ENCODE measurements at places on chromosomes 11 and 22. TPM values are rescaled to one million over a fixed set of nuclear protein-coding genes. Genes with fewer than 3 reads are reported as not detected.

The CSRP3 gene
- total RNA-seq, result not detected

DNA sequence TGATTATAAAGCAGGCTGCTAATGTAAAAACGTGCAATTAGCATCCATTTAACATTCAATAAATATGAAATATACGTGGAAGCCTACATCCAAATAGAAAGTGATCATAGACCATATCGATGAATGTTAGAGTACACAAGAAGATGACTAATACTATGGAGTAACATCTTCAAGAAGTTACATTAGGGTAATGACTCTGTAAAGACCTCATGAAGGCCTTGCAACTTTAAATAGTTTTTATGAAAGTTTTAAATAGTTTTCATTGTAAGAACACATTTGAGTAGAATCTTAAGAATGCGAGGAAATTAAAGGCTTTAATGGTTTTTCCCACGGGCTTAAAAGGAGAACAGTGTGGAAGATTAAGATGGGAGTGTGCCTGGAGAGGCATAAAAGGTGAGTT is 1.4 kb downstream of the TRIM34 start:
- H3K36me3 ChIP-seq, result no peaks in the 10 kb centered on the region
- no peak for DNase-seq
- H3K27ac ChIP-seq, result no peak overlapping the region
- H3K4me1 ChIP-seq, result peaks cover 10% of the 10 kb centered on the region

The VPREB1 gene
- total RNA-seq, result not detected

DNA sequence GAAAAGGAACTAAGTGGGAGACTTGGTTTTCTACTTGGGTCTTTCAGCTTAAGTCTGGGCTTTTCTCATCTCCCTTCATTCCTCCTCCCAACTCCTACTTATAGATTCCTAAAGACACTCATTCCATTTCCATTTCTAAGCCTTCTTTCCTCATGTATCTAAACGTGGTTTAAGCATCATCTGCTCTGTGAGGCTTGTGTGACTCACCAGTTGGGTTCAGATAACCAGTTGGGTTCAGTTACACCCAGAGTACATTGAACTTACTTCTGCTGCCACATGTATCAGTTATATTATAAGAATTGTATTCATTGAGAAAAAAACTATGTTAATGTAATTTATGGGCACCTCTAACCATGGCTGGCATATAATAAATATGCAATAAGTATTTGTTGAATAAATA is 831.2 kb upstream of the CCDC90B start:
- H3K27me3 ChIP-seq, result no peaks in the 10 kb centered on the region
- H3K36me3 ChIP-seq, result no peaks in the 10 kb centered on the region
- DNase-seq, result no peak
- no peaks in the 10 kb centered on the region for H3K4me1 ChIP-seq
- no peak overlapping the region for H3K4me3 ChIP-seq

The OOSP4B gene
- total RNA-seq, result not detected
